ENCODE measurements at places on chromosomes 5 and 9. TPM values are rescaled to one million over a fixed set of nuclear protein-coding genes. Genes with fewer than 3 reads are reported as not detected.

Gene PRDM9
- total RNA-seq: not detected

- peak; percentile 98 for DNase-seq
Observed at GRCh38 chr5:139482050-139482889, at the start of gene STING1. Gene STING1 (minus strand): TSS chr5:139482758. CDS start chr5:139481704, 1,054 bp downstream.

DNA sequence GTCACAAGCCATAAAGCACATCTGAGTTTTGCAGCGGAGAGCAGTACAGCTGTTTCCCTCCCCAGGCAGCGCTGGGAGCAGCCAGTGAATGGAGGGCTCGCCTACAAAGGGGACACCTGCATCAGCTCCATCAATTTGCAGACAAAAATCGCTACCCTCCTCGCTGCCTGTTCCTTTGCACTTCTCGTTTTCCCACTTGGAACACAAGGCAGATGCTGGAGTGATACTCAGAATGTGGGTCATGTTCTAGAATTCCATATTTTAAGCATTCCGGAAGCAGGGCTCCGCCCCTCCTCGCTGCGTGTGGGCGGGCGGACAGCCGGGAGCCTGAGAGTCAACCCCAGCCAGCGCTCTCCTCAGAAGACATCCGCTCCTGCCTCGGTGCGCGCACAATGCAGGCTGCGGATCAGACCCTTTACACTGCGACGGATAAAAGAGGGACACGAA is 92.1 kb downstream of the LMNB1 start:
- no peak for DNase-seq

DNA sequence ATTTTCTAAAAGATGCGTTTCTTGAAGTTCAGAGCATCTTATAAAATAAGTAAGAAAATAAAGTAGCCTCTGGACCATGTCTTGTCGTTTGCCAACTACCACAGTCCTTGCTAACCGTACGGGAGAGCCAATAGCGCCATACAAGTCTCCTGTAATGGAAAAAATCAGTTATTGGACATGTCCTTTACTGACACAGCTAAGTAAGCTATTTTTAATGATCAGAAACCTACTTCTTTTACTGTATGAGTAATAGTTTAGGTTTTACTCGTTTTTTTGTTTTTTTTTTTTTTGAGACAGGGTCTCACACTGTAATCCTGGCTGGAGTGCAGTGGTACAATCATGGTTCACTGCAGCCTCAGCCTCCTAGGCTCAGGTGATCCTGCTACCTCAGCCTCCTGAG is 37.7 kb upstream of the RAPGEF6 start:
- DNase-seq: no peak

DNA sequence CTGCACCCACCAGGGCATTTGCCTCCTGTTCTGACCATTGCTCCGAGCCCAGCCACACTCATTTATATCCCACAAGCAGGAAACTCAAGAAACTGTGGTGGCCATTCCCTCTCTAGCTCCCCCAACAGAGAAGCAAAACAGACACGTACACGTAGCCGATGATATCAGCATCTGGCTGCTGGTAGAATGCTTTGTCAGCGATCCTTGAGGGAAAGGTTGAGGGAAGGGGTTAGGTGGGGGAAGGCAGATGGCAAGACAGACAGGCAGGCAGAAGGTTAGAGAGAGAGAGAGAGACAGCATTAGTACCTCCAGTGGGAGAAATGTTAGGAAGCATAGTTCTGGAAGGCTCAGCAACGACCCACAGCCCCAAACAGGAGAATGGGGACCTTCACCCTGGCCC is 7.8 kb downstream of the HIGD2A start:
- DNase-seq: no peak

Gene SH2D3C
- not detected for total RNA-seq

GRCh38 chr9:82036086-82036485 is 47.5 kb downstream of the SPATA31D1 start:
- DNase-seq: no peak

Gene PCDHB5
- 0.23 TPM for total RNA-seq

DNA sequence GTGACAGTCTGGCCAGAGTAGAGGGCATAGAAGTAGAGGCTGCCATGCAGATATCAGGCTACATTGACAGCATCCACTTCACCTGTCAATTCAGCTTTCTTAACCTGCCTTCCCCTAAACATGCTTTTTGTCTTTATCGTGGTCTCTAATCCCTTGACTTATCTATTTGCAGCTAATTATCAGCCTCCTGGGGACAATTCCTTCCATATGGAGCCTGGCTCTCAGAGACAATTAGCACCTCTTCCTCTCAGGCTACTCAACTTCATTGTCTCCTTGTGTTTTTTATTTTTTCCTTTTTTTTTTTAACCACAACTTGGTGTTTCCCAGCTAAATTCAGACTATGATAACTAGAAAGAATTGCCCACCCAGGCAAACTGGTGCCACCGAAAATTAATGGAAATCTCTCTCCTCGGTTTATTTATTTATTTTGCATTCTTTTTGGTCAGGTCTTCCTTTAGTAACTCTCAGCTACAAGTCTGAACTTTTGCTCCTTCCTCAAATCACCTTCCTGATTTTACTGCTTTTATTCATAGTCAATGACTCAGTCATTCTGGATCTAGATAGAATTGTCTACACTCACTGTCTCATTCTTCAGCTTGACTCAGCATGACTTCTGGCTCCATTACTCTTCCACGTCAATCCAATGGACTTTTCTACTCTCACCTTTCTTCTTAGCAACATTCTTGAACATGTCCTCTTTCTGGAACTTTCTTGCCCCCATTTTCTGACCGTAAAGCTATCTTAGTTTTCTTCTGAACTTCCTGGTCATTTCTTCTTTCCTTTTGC is 63.0 kb upstream of the BASP1 start:
- DNase-seq: peak; percentile 86

Gene PTAR1
- 57.2 TPM for total RNA-seq

Gene EFCAB9
- not detected for total RNA-seq

DNA sequence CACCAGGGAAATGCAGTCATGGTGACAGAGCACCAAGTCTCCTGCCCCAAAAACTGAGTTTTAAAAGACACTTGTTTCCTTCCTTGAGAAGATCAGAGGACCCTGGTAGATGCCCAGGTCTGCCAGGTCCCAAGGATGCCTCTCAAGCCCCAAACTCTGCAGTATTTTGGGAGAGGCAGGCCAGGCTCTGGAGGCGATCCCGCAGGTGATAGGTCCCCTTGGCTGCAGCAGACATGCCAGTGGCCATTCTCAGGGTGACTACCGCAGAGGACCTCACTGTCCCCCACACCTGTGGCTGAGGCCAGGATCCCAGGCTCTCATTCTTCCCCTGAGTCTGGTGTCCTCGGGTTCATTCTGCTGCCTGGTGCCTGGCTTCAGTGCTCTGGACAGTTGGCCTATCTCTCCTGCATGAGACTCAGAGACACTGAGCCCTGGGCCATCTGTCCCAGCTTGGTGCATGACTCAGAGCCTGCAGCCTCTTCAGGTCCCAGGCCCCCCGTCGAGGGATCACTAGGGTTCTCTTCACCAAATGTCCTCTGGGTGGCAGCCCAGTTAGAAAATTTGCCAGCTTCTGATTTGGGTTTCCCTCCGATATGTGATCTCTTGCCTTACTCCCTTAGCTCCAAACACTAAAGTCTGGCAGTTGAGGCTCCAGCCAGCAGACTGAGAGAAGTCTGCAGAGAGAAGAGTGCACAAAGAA is 59.7 kb upstream of the GARNL3 start:
- peak; percentile 38 for DNase-seq

GRCh38 chr9:109471475-109472393 is 26.4 kb downstream of the PTPN3 start:
- no peak for DNase-seq

- DNase-seq: no peak
Observed at GRCh38 chr9:105391288-105391687, 56.5 kb upstream of the FSD1L start.

- DNase-seq: no peak
Observed at GRCh38 chr5:39437467-39437866, 12.7 kb upstream of the DAB2 start.

DNA sequence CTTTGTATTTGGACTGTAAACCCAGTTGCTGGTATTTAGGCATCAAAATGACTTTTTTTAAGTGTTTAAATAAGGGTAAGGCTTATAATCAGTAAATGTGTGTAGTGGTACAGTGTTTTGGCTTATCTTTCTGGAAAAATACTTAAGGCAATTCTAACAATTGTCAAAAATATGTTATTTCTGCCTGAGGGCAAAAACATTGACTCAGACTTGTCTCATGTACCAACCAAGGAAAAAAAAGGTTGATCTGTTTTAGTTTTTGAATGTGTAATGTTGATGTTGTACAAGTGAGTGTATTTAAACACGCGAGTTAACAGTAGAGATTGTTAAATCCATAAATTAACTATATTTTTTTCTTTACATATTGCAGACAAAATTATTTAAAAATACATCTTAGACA is 277.8 kb upstream of the TYRP1 start:
- DNase-seq: no peak

DNA sequence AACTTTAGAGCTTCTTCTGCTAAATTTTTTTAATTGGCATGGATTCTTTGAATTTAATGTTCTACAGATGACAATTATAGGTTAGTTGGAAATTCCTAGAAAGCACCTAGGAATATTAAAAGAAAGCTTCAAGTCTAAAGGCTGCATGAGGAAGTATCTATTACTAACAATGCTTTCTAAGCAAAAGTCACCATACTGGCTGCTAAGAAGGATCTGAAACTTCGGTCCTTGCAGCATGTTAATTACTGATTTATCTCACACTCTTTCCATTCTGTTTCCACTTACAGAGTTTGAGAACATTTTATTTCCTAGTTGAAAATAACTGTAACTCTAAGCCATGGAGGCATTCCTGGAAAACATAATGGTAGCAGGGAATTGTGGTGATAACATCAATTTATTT is 8.4 kb downstream of the SEMA6A start:
- DNase-seq: no peak

GRCh38 chr9:133731876-133732638 is 6.1 kb downstream of the SARDH start:
- DNase-seq: peak; percentile 28

- no peak for DNase-seq
Observed at GRCh38 chr9:84502066-84502465, 161.5 kb upstream of the SLC28A3 start.

- DNase-seq: no peak
Observed at GRCh38 chr5:146296245-146296644, 42.4 kb upstream of the POU4F3 start.

DNA sequence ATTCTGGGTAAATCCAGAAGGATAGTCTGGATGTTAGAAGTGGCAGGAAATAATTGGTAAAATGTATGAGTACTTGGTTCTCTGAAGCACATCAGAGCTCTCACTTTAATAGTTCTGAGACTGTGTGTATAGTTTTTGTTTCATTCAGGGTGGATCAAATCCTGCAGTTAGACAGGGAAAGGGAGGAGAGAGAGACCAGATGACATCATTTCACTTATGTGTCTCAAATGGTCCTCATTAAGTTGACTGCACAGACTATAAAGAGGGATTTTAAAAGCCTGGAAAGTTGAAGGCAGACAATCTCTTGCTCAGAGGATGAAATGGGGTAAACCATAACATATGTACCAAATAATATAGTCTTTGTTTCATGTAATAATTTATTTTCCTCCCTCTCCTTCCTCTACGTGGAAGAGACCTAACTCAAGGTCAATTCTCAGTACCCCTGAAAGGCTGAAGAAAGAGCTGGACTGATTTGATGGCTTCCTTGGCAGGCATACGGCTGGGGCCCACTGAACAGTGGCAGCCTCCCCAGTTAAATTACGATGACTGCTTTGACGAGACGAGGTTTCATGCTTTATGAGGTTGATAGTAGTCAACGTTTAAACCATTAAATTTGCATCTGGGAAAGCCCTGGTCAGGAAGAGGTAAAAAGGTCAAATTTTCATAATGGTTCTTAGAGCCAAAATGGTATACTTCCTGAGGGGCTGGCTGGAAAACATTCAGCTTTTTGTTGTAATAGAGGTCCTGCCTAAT is 395.1 kb upstream of the RPS23 start:
- DNase-seq: no peak

- DNase-seq: peak; percentile 67
Observed at GRCh38 chr9:92525306-92525705, 10.5 kb downstream of the ECM2 start.

DNA sequence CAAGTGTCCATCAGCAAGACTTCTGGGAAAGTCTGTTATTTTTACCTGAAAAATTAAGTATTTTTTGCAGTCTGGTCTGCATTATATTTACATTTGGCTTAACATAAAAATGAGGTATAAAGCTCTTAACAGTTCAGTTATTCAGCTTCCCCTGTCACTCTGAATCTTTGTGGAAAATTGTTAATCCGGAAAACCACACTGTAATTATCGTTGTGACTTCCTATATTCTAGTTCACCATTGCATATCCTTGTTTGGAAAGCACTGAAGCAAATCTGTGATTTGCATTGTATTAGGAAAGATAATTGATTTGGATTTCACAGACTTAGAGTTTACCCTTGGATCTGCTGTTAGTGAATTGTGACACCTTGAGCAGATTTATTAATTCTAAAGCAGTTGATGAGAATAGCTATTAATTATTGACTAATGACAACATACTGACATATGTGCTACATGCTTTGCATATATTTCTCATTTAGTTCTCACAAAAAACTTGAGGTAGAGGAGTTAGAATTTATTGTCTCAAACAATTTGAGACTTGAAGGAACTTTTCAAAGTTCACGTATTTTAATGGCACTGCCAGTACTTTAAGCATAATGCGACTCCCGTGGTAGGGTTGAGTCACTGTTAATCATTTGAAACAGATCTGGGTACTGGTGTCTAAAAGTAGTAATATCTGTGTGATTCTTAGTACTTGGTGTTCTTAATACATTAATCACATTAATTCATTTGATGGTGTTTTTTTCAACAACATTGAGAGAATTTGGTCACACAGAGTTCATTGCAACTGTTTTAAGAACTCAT is 71.8 kb upstream of the LRRC70 start:
- DNase-seq: no peak

GRCh38 chr5:153780876-153781705 is 257.6 kb downstream of the FAM114A2 start:
- no peak for DNase-seq
